Activated T-helper 1 cell treated with anti-CD3 and anti-CD28 coated beads, Interleukin-12 subunit alpha, Interleukin-12 subunit beta, Interleukin-2, Interleukin-4 antibody, amounts not matched to agents 30 ng/mL and 10 ng/mL and 1 ng/mL, durations not matched to agents 14 hours and 24 hours and 36 hours (primary cell): ENCODE measurements at places on chromosomes 11 and 22.

DNA sequence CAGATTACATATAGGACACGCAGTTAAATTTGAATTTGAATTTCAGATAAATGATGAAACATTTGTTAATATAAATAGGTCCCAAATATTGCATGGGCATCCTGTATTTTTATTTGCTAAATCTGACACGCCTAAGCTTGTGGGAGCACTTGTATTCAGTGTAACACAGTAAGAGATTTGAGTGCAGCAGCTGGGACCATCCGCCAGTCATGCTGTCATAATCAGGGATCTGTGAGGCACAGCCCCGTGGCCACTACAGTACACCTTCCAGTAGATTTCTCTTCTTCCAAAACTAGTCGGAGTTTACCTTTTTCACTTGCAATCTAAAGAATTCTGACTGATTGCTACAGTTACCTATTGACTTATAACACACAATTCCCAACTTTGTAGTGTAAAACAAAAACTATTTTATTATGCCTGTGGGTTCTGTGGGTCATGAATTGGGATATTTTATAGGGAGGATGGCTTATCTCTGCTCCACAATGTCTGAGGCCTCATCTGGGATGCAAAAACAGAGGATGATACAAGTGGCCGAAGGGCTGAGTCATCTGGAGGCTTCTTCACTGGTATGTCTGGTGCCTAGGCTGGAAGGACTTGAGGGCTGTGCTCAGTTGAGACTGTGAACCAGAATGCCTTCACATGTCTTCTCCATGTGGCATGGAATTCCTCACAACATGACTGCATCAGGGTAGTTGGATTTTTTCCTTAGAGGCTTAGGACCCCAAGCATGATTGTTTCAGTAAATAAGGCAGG is 74.1 kb downstream of the PRSS23 start:
- no peak overlapping the region for H3K27ac ChIP-seq
- peaks cover 14% of the 10 kb centered on the region for H3K27me3 ChIP-seq
- H3K4me1 ChIP-seq: no peaks in the 10 kb centered on the region
- no peak overlapping the region for H3K4me3 ChIP-seq

DNA sequence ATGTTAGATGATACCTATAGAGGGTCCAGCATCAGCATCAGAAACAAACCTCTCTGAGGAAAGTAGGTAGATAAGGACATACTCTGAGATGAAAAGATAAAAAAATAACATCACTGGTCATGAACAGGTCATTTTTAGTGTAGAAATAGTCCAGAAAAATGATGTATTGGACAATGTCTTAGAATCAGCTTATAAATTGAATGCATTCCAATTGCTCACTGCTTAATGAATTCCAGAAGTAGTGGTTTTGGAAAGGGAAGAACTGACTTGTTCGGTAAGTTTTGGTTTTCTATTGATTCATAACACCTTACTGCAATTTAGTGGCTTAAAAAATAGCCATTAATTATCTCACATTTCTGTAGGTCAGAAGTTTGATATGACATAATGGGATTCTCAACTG is 929.5 kb upstream of the CCDC90B start:
- H3K4me3 ChIP-seq: no peak overlapping the region
- no peaks in the 10 kb centered on the region for H3K27me3 ChIP-seq
- no peaks in the 10 kb centered on the region for H3K36me3 ChIP-seq

GRCh38 chr11:68839911-68840641 is 1.6 kb downstream of the CPT1A start:
- H3K27me3 ChIP-seq: peaks cover 10% of the 10 kb centered on the region
- H3K36me3 ChIP-seq: peaks cover 2% of the 10 kb centered on the region
- DNase-seq: no peak
- H3K4me3 ChIP-seq: peak overlapping the region; percentile 70
- H3K4me1 ChIP-seq: peaks cover 50% of the 10 kb centered on the region
- H3K27ac ChIP-seq: peak overlapping the region; percentile 73

DNA sequence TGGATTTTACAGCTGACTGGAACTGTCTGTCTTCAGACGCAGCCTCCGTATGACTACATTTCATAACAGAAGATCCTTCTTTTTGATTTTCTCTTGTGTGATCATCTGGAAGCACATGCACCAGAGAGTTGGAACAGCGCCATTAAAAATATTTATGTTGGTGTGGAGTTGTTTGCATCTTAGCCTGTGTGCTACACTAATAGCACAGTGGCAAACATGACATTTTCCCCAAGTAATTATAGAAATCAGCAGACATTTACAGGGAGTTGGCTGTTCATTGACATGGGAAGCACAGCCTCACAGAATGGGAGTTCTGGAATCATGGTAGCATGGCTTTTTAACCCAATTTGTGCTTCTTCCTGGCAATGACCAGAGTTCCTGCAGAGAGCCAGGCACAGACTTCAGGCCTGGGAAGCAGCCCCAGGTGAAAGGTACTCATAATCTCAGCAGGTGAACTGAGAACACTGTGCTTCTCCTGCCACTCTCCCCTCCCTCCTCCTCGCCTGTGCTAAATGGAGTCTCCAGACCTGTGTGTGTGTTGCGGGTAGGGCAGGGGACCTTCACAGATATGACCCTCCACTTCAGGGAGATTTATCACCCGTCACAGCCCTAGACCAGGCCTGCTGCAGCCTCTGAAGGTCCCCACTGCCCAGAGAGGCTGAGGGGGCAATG is 82.8 kb upstream of the PLET1 start:
- no peak overlapping the region for H3K4me3 ChIP-seq
- no peak overlapping the region for H3K27ac ChIP-seq
- H3K36me3 ChIP-seq: no peaks in the 10 kb centered on the region
- no peaks in the 10 kb centered on the region for H3K27me3 ChIP-seq

GRCh38 chr11:76408171-76408965 is 27.2 kb downstream of the GVQW3 start:
- H3K27me3 ChIP-seq: peaks cover 8% of the 10 kb centered on the region
- H3K27ac ChIP-seq: no peak overlapping the region
- peaks cover 6% of the 10 kb centered on the region for H3K4me1 ChIP-seq
- H3K4me3 ChIP-seq: no peak overlapping the region
- no peak for DNase-seq
- H3K36me3 ChIP-seq: no peaks in the 10 kb centered on the region

- H3K36me3 ChIP-seq: no peaks in the 10 kb centered on the region
- H3K27me3 ChIP-seq: peaks cover 23% of the 10 kb centered on the region
- no peaks in the 10 kb centered on the region for H3K4me1 ChIP-seq
- DNase-seq: peak; percentile 4
- H3K27ac ChIP-seq: no peak overlapping the region
Measured at GRCh38 chr11:6022956-6023355, 7.6 kb downstream of the OR56A1 start.

- H3K27me3 ChIP-seq: no peaks in the 10 kb centered on the region
- DNase-seq: no peak
- no peaks in the 10 kb centered on the region for H3K4me1 ChIP-seq
- peaks cover 25% of the 10 kb centered on the region for H3K36me3 ChIP-seq
Measured at GRCh38 chr11:31449040-31449439, 60.4 kb downstream of the IMMP1L start.

DNA sequence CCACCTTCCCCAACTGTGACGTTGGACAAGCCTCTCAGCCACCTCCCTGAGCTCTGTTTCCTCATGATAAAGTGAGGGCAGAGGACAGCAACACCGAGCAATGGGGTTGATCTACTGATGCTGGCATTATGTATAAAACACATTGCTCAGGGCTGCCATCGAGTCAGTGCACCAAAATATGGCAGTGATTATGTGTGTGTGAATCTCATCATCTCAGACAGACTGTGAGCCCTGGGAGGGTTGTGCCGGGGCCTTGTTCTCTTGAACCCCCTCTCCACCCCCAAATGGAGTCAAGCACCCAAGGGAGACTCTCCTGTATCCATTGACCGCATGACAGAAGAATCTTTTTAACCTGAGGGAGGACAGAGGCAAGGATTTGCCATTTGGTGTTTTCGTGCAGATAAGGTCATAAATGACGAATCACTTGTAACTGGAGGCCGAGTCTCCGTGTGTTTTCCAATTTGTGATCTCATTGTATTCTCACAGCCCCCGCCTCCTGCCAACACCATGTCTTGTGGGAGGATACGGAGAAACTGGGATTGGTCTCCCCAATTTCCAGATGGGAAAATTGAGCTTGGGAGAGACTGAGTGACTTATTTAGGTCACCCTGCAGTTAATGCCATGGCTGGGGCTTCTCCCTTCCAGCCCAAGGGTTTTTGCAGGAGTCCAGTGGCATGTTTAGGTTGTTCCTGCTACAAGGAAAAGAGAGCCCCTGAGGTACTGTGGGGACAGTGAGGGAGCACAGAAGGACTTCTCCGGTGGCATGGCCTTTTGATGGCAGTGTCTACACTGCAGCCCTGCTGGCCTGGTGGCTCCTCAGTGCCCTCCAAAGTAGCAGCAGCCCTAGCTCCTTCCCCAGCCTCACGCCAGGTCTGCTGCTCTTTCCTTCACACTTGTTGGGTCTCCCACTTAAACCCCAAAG is 52.4 kb downstream of the CHRDL2 start:
- H3K27me3 ChIP-seq: peaks cover 21% of the 10 kb centered on the region
- H3K4me1 ChIP-seq: no peaks in the 10 kb centered on the region
- no peaks in the 10 kb centered on the region for H3K36me3 ChIP-seq
- DNase-seq: no peak
- no peak overlapping the region for H3K4me3 ChIP-seq
- no peak overlapping the region for H3K27ac ChIP-seq

DNA sequence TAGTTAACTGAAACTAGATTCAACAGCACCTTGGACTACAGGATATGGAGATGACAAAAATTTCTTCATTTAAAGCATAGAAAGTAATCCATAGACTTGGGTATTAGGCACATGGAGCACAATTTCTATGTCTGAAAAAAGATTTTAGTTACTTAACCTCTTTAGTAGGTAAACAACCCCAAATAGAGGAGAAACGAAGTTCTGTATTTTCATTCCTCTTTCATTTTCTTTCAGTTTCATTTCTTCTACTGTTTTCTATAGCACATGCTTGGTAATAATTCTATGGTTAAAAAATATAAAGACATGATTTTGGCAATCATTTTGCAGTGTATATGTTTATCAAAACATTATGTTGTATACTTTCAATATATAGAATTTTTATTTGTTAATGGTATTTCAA is 99.5 kb downstream of the CASP12 start:
- no peak for DNase-seq
- peak overlapping the region; percentile 83 for H3K27ac ChIP-seq
- peaks cover 35% of the 10 kb centered on the region for H3K4me1 ChIP-seq
- H3K4me3 ChIP-seq: peak overlapping the region; percentile 78

- no peak overlapping the region for H3K27ac ChIP-seq
- DNase-seq: no peak
- H3K4me1 ChIP-seq: peaks cover 14% of the 10 kb centered on the region
- H3K27me3 ChIP-seq: peaks cover 2% of the 10 kb centered on the region
- H3K36me3 ChIP-seq: no peaks in the 10 kb centered on the region
- no peak overlapping the region for H3K4me3 ChIP-seq
Measured at GRCh38 chr11:76916712-76917111, 56.0 kb downstream of the ACER3 start.

- H3K4me3 ChIP-seq: peak overlapping the region; percentile 92
- peak overlapping the region; percentile 70 for H3K27ac ChIP-seq
- H3K4me1 ChIP-seq: peaks cover 15% of the 10 kb centered on the region
Measured at GRCh38 chr11:75563978-75564552, 2.0 kb downstream of the SERPINH1 start.

GRCh38 chr11:64842851-64843685 is 1.4 kb downstream of the CDC42BPG start:
- no peak overlapping the region for H3K27ac ChIP-seq
- H3K4me3 ChIP-seq: peak overlapping the region; percentile 71
- peaks cover 2% of the 10 kb centered on the region for H3K27me3 ChIP-seq
- no peak for DNase-seq

DNA sequence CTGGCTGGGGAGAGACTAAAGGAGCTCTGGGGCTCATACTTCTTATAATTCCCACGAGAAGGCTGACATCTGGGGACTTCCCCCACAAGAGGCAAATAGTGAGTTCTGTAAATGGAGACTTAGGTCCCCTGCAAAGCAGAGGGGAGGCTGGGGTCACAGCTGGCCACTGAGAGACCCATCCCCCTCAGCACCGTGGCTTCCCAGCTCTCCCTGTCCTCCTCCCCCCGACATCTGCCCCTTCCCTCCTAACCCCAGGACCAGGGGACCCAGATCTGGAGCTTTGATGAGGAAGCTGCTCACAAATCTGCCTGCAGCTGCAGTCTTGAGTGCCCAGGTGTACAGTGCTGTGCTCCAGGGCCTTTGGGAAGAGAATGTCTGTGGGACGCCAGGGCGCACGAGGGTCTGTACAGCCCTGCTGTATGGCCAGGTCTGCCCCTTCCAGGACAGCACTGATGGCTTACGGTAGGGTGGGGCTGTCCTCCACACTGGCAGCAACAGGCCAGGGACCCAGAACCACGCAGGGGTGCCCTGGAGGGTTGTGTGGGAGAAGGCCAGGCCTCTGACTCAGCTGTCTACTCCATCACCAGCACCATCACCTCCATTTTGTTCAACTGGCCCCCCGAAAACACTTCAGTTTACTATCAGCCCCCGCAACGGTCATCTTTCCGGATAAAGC is 1.1 kb downstream of the RGL4 start:
- no peak overlapping the region for H3K27ac ChIP-seq
- H3K4me3 ChIP-seq: no peak overlapping the region
- H3K27me3 ChIP-seq: no peaks in the 10 kb centered on the region
- H3K36me3 ChIP-seq: peaks cover 26% of the 10 kb centered on the region
- no peak for DNase-seq
- H3K4me1 ChIP-seq: peaks cover 22% of the 10 kb centered on the region

- no peak overlapping the region for H3K27ac ChIP-seq
- H3K4me3 ChIP-seq: no peak overlapping the region
- no peak for DNase-seq
- H3K4me1 ChIP-seq: no peaks in the 10 kb centered on the region
- peaks cover 10% of the 10 kb centered on the region for H3K27me3 ChIP-seq
Measured at GRCh38 chr11:132994966-132995365, 537.3 kb downstream of the OPCML start.

DNA sequence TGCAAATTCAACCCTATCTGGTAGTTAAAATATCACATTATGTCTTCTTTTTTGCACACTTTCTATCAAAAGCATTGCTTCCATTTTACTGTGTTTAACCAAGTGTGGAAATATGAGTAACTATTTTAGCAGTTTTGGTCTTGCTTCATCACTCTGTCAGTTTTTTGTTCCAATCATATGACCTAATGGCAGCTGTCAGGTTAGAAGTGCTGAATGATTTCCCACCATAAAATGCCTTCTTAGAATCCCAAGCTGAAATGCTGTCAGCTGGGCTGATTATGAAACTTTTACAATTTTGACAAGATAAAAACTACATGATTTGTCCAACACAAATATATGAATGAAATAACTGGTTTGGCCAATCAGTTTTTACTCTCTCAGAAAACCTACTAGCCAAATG is 1654.6 kb upstream of the RAG2 start:
- H3K27ac ChIP-seq: no peak overlapping the region
- no peak for DNase-seq
- H3K36me3 ChIP-seq: no peaks in the 10 kb centered on the region
- H3K4me1 ChIP-seq: no peaks in the 10 kb centered on the region

- H3K4me3 ChIP-seq: no peak overlapping the region
- no peak overlapping the region for H3K27ac ChIP-seq
- H3K36me3 ChIP-seq: peaks cover 5% of the 10 kb centered on the region
- peaks cover 21% of the 10 kb centered on the region for H3K4me1 ChIP-seq
- no peaks in the 10 kb centered on the region for H3K27me3 ChIP-seq
Measured at GRCh38 chr11:95918056-95918455, 5.9 kb downstream of the MTMR2 start.
